ENCODE measurements at places on chromosomes 5 and 9.

- DNase-seq = no peak
These were observed 65.2 kb upstream of the SLC25A51 start for GRCh38 chr9:37969130-37969529.

- no peak for DNase-seq
These were observed 56.3 kb downstream of the PCSK5 start for GRCh38 chr9:75946766-75947165.

GRCh38 chr5:170357955-170358444, 31.2 kb downstream of the KCNMB1 start:
- DNase-seq = no peak

DNA sequence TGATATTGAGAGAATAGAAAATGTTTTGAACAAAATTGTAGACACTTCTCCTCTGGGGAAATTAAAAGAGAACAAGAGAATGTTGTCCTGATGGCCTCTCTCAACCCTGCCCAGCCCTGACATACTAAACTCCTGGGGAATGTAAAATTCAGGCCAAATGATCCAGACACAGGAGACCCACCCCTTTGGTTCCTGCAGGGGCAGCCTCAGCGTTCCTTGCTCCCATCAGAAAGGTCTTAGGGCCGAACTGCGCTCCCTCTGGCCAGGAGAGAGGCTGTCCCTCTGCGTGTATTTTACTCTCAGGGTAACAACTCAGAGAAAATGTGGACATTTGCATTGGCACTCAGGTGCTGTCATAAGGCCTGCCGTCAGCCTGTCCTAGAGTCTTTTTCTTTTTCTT, 616.3 kb upstream of the KLF4 start:
- no peak for DNase-seq

- DNase-seq = no peak
These were observed 9.8 kb downstream of the CXCL14 start for GRCh38 chr5:135568923-135569360.

- no peak for DNase-seq
These were observed 22.5 kb upstream of the N4BP3 start for GRCh38 chr5:178090856-178091255.

DNA sequence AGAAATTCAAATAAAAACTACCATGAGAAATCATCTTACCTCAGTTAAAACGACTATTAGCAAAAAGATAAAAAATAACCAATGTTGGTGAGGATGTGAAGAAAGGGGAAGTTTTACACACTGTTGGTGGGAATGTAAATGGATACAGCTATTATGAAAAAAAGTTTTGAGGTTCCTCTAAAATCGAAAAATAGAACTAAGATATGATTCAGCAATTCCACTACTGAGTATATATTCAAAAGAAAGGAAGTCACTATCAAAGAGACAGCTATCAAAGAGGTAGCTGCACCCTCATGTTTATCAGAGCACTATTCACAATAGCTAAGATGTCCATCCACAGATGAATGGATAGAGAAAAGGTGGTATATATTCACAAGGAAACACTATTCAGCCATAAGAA, 1888.4 kb downstream of the MAT2B start:
- no peak for DNase-seq

DNA sequence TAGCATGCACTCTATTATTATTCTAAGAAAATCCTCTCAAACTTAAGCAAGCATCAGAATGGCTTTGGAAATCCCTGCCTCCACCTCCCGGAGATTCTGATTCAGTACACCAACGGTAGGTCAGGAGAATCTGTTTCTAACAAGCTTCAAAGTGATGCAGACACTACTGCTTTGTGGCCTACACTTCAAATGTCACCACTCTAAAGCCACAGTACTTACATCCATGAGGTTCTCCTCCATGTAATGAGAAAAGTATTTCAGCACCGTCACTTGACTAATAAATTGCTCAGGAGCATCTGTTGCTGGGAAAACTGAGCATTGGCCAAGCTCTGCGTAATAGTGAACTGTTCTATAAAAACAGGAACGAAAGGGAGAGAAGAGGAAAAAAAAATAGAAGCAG, 4.8 kb downstream of the PLK2 start:
- DNase-seq = no peak

DNA sequence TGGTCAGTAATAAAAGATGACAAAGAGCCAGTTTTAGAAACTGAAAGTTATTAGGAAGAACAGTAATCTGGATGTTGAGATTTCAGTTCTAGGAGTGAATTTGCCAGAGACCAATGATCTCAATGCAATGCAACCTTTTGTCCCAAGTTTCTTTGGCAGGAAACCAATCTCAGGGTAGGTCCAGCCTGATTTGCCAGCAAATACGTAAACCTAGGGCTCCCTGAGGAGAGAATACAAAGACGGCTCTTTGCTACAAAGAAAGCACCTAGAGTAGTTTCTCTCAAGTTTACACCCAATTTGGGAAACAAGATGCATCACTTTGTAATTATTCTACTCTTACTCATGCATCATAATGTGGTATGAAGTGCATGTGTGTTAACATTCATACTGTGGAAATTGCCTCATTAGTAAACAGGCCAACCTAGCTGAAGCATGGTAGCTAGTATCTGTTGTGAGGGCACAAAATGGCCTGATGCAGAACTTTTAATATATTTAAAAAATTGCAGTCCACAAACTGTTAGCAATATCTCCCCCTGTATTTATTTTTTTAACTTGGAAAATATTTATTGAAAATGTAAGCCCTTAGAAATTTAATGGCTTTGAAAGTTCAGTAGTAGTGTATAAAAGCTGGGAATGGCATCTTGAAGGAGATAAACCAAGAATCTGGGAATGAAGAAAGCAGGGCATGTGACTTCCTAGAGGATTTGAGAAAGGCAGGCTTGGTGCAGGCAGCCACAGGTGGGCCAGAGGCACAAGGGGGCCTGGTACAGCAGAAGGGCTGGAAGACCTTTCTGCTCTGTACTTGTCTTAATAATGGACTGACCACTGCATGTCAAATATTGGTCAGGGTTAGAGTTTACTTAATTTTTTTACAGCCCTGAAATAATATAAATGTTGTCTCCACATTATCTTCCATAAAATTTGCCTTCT, 59.5 kb downstream of the MAST4 start:
- no peak for DNase-seq

- no peak for DNase-seq
These were observed 4.7 kb downstream of the URM1 start for GRCh38 chr9:128375865-128376264.

DNA sequence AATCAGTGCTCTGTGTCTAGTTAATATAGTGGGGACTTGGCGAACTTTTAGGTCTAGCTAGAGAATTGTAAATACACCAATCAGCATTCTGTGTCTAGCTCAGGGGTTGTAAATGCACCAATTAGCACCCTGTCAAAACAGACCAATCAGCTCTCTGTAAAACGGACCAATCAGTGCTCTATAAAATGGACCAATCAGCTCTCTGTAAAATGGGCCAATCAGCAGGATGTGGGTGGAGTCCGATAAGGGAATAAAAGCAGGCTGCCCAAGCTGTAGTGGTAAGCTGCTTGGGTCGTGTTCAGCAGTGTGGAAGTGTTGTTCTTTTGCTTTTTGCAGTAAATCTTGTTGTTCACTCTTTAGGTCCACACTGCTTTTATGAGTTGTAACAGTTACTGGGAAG, 3.6 kb upstream of the OTULINL start:
- no peak for DNase-seq

- no peak for DNase-seq
These were observed 79.4 kb downstream of the SNX24 start for GRCh38 chr5:122924719-122925395.

GRCh38 chr5:126805063-126805462, 28.1 kb downstream of the LMNB1 start:
- DNase-seq = no peak

DNA sequence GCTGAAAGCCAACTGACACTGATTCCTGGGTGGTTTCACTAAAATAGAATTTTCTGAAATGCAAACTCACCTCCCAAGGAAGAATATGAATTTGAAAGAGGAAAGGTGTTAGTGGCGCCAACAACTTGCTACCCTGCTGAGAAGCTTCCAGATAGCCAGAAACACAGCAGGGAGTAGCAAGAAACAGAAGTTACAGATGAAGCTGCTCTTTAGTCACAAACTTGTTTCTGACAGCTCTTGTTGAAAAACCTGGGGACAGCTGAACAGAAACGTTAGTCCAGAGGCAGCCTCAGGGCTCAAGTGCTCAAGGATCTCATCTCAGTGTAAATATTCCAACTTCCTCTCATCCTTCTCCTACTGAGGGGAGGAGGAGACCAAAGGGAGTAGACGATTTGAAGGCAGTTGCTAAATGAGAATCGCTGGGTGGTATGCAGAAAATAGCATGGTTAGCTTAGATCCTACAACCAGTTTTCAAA, 184.1 kb downstream of the PDE4D start:
- DNase-seq = no peak

GRCh38 chr5:75152860-75153259, 83.8 kb downstream of the ANKRD31 start:
- no peak for DNase-seq

DNA sequence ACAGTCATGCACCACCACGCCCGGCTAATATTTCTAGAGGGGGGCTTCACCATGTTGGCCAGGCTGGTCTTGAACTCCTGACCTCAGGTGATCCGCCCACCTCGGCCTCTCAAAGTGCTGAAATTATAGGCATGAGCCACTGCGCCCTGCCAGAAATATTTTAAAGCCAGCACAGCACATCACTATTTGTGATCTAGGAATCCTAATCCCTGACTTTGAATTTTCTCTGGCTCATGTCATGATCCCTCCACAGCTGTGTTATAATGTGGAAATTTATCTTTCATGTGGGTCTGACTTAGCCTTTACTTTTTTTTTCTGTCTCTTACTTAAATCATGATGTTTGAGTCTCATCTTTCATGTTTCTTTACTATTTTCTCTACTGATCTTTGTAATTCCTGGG, 18.7 kb upstream of the ITGA1 start:
- no peak for DNase-seq

GRCh38 chr5:140986117-140986521, 19.8 kb downstream of the PCDHAC2 start:
- no peak for DNase-seq

GRCh38 chr5:31452314-31452713, 79.6 kb downstream of the DROSHA start:
- DNase-seq = no peak

DNA sequence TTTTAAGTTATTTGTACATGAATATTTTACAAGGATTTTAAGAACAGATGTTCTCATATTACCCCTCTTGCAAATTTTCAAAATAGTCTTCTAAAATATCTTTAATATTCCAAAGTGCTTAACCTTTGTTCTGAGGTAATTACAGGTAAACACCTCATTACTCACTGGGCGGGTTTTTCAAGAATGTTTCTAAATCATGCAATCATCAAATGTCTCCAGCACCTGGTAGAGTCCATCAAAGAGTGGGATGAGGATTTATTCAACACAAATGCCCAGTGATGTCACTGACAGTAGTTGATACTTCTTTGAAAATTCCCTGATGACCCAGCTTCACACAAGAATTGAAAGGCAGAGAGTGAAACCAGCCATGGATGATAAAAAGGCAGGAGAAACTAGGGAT, 114.4 kb downstream of the SEC61B start:
- DNase-seq = no peak

DNA sequence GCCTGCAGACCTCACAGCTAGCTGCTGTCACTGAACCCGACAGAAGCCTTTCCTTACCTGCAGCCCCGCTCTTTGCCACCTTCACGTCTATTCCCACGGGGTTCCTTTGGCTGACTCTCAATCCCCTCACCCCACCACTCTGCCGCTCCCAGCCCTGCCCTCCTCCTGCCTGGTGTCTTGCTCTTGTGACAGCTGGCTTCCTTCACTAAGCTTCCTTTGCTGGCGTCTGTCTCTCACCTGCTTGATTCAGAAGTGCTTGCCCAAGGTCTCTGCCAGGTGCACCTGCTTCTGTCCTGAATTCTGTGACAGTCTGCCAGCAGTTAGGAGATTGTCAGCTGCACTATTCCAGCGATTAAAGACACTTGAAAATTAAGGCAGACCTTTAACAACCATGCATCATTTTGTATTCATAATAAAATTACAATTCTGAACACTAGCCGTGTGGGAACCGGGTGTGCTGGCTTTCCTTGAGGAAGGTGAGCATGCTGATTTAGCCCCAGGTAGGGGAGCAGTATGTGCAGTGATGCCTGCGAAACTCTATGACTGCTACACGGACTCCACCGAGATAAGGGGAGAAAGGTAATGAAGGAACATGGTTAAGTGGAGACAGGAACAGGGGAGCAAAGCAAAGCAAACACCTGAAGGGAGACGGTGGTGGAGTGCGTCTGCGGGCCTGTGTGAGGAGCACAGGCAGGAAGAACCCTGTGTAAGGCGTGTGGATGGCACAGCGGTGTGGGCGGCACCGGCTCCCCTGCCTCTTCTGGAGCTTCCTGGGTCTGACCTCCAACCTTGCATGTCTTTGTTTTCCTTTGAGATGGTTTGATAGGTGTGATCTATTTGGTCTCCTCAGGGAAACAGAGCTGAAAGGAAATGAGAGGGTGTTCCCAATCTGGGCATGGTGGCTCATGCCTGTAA, 80.1 kb upstream of the CACNA1B start:
- DNase-seq = no peak

DNA sequence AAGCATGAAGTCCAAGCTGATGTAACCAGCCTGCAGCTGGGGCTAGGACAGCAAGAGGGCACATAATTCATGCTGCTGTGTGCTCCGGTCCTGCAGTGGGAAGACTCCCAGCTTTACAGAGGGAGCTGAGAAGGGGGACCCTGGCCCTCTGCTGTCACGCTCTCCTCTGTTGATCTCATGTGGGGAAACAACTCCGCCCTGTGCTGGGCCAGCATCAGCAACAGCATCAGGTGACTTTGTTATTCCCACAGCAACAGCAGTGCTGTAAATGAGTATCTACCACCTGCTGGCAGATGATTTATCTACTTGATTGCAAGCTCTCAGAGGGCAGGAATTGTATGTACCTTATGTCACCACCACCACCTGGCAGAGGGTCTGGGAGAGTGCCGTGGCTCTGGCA, 176.2 kb downstream of the COL23A1 start:
- DNase-seq = no peak

DNA sequence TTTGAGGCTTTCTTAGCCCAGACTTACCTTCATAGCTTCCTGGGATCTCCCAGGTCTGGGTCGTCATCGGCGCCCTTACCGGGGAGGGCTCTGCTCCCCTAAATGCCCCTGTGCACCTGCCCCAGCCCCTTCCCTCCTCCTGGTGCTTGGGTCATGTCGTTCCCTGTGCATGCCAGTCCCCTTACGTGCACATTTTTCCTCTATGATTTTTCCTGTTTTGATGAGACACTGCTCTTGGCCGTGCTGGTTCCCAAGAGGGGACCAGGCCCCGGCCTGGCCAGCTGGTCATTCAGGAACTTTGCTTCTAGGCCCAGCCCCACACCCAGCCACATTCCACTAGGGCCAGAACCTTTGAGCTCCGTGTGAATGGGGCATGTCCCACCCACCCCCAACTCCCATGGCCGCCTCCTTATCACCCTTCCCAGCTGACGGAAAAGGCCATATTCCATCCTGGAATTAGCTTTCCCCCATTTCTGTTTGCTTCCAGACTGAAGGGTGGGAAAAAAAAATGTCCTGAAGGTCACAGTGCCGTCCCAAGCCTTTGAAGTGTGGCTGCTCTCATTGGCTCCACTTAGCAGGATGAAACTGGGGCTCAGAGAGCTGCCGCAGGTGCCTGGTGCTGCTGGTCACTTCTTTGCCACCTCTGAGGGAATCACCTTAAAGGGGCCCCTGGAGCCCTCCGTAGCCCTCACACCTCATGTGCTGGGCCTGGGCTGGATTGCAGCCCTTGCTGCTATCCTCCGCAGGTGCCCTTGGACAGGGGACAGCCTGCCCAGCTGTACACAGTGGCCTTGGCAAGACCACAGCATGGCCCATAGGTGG, 25.1 kb downstream of the ERGIC1 start:
- no peak for DNase-seq

GRCh38 chr5:154238776-154239481, 48.4 kb downstream of the GALNT10 start:
- no peak for DNase-seq
